Astrocyte of the hippocampus (primary cell): ENCODE measurements at places on chromosomes 4 and X.

GRCh38 chr4:86837691-86838503, 11.3 kb downstream of the SLC10A6 start:
- DNase-seq = no peak

DNA sequence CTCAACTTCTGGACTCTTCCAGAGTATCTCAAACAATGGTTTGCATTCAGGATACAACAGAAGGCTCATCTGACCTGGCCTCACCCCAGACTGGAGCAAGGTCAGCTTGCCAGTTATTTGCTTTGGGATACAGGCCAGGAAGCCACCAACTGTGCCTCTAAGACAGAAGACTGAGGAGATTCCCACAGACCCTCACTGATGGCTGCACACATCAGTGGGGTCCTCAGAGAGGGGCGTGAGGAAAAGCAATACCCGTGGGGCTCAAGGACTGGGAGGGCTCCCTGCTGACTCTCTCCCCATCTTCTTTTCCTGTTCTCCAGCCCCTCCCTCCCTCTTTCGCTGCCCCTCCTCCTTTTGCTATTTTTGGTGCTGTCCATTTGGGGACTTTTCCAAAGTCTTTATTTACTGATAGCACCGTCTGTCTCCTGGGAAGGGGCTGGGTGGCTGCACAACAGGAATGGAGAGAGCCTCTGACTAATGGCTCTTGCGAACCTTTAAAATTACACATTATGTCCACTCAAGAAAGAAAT, 23.2 kb downstream of the RELL1 start:
- peak; percentile 21 for DNase-seq

DNA sequence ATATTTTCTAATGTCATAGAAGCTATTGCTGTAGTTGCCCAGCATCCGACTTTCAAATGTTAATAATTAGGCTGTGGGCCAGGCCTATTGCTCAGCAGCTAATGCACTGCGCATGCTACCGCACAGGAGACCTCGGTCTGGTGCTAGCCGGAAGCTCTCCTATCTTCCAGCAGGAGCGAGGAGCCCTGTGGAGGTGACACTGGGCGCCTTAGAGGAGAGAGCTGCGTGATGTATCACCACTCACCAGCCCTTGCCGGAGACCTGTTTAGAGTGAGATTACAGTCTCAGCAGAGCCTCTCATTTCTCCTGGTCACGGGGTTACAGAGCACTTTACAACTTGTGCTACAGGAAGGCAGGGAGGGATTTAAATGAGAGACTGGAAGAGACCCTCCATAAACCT, 31.1 kb upstream of the MID1IP1 start:
- no peak for DNase-seq

- DNase-seq = peak; percentile 15
Measured at GRCh38 chrX:87299563-87300160, 217.9 kb upstream of the KLHL4 start.

DNA sequence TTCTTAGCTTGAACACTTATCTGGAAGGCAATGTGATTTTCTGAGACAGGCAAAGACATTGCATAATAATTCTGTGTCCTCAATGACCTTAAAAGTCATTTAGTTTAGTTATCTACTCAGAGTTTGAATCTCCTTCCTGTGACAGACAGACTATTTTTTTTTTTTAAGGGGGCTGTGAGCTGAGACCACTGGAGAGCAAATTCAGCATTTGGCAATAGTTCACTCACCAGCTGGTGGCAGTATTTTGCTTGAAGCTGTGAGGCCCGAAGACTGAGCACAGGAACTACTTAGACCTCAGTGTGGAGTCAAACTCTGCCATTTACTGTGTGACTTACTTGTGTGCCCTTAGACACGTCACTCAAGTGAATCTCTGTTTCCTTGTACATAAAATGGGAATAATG, 22.9 kb upstream of the CPE start:
- peak; percentile 64 for DNase-seq

DNA sequence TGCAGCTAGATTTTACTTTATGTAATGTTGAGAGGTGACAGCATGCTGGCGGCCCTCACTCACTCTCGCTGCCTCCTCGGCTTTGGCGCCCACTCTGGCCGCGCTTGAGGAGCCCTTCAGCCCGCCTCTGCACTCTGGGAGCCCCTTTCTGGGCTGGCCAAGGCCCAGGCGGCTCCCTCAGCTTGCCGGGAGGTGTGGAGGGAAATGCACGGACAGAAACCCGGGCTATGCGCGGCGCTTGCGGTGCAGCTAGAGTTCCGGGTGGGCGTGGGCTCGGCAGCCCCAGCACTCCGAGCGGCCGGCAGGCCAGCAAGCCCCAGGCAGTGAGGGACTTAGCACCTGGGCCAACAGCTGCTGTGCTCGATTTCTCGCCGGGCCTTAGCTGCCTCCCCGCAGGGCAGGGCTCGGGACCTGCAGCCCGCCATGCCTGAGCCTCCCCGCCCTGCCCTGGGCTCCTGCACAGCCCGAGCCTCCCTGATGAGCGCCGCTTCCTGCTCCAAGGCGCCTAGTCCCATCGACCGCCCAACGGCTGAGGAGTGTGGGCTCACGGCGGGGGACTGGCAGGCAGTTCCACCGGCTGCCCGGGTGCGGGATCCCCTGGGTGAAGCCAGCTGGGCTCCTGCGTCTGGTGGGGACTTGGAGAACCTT, 128.7 kb downstream of the GASK1B start:
- DNase-seq = no peak

- no peak for DNase-seq
Measured at GRCh38 chr4:119002476-119002875, 113.8 kb downstream of the SYNPO2 start.

- no peak for DNase-seq
Measured at GRCh38 chr4:27830251-27830650, 969.6 kb downstream of the STIM2 start.

DNA sequence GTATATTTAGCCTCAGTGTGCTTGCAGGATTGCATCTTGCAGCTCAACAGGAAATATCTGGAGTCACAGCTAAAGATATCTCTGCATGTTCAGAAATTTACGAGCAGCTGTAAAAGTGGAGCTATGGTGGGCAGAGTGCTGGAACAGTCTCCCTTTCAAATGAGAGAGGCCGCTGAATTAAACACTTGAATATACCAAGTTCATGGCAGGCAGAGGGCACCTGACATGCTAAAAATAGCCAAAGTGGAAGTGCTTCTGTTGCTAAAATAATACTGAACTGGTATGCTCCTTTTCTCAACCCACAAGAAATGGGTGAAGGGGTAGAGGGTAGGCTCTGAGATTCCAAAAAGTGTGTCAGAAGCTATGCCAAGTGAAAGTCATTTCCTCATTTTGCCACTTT, 98.1 kb downstream of the MGST2 start:
- no peak for DNase-seq
